ENCODE measurements at places on chromosomes 5 and 9. TPM values are rescaled to one million over a fixed set of nuclear protein-coding genes. Genes with fewer than 3 reads are reported as not detected.
A peak's percentile ranks its signal among the peaks of the same experiment; 100 is the strongest.

GRCh38 chr5:90792725-90793124 is 234.1 kb downstream of the ADGRV1 start:
- no peak for DNase-seq

GABRG2 gene
- total RNA-seq = 3.2 TPM

PCDHGA6 gene
- 5.4 TPM for total RNA-seq

DNA sequence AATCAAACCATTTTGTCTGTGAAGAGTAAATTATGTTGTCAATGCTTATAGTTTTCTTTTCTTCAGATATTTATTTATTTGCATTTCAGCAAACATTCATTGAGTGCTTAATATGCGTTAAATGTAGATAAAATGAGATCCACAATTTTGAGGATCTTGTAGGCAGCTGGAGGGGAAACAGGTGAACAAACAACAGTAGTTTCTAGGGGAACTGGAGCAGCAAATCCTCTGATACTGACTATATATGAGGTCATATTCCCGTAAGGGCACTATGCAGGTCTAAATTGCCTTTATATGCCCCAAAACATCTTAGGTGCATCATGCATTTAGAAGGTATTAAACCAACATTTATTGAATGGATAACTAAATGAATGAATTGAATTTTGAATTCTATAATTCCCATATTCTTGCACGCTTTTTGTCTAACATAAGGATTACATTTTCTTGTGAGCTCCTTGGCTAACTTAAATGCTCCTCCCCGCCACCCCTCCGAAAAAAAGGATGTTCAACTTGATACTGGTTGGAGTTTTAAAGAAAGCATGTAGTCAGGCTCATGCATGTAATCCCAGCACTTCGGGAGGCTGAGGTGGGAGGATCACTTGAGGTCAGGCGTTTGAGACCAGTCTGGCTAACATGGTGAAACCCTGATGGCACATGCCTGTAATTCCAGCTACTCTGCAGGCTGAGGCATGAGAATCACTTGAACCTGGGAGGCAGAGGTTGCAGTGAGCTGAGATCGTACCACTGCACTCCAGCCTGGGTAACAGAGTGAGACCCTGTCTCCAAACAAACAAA is 299.8 kb downstream of the TMEM38B start:
- DNase-seq = no peak

ADRB2 gene
- total RNA-seq = 3.5 TPM

SMIM15 gene
- 35.0 TPM for total RNA-seq

PCDHA13 gene
- 0.36 TPM for total RNA-seq

GRCh38 chr5:676699-677076 is 16.5 kb downstream of the TPPP start:
- DNase-seq = peak; percentile 39

TMEM8B gene
- total RNA-seq = 6.4 TPM

GRCh38 chr5:84130006-84130580 is 254.6 kb downstream of the EDIL3 start:
- no peak for DNase-seq

DNA sequence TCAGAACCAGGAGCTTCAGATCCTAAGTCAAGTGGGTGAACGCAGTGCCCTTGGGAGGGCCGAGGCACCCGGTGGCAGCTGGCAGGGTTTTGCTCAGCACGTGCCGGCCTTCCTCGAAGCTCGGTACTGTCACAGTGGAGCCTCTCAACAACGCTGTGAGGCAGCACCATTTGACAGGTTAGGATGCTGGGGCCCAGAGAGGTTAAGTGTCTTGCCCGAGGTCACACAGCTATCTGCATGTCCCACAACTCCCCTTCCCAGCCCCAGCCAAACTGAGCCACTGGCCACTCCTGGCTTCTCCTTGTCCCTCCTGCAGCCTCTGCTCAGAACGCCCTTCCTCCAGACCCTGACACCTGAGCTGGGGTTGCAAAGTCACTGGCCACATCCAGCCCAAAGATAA is 43.7 kb upstream of the RPL26L1 start:
- no peak for DNase-seq

DNA sequence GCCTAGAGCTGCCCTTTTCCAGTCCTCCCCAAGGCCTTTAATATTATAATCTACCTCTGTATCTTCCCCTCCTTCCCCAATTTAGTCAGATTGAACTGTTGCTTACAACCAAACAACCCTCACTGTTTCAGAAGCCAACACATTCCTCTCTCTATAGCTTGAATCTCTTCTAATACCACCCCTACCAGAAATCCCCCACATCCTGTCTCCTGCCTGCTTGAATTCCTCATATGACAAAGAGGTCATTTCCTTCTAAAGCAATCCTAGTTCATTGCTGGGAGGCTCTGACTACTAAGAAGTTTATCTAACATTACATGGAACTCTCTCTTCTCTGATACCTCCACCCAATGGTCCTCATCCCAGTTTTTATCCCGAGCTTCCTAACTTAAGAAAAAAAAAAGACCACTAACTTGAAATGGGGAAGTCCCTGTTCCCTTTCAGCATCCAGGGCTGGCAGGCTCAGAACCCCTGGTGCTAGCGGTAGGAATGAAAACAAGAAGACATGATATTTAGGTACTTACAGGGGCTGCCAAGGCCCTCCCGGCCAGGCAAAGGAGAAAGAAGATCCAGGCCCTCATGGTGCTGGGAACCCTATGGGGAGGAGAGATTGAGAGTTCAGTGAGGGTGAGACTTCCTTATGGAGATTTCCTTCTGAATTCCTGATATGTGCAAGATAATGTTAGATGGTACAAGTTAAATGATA is 11.0 kb downstream of the SPARC start:
- DNase-seq = peak; percentile 56

DNA sequence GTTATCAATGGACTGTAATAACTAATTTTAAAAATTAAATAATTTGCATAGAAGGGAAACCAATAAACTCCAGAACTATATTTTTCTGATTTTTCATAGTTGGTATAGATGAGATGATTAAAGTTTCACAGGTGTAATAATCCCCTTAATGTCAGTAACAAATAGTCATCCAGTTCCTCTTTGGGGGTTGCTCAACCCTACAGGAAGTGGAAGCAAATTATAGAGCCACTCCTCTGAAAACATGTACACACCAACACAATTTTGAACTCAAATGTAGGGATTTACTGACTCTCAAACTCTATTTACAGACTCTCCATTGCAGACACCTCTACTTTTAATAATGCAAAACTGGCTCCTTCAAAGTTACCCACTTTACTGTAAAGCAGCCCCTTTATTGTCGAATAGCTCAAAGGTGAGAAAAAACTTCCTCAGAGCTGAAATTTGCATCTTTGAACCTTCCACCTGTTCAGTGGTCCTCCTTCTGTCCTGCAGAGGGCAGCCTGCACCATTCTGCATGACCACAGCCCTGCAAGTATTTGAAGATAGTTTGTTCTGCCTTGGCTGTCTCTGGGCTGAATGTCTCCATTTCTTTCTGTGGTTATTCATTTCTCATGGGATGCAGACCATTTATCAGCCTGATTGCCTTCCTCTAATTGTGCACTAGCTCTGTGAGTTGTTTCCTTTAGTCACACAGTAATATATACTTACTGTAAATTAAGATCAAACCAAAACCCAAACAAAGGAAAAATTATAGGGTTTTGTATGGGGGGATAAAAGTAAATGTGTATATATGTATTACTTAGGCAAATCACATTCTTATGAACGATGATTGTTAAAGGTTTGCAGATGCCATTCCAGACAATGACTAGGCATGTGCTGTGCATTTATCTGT is 383.2 kb upstream of the SGCD start:
- no peak for DNase-seq

- DNase-seq = no peak
Measured at GRCh38 chr5:72472031-72472430, 35.2 kb downstream of the ZNF366 start.

- no peak for DNase-seq
Measured at GRCh38 chr9:135745686-135746324, 43.8 kb downstream of the KCNT1 start.

- DNase-seq = peak; percentile 90
Measured at GRCh38 chr5:67095346-67096171, 101.0 kb downstream of the CD180 start.

GRCh38 chr9:134923466-134923865 is 5.8 kb upstream of the FCN1 start:
- DNase-seq = no peak

- DNase-seq = no peak
Measured at GRCh38 chr5:32551194-32551593, 34.2 kb upstream of the SUB1 start.

GRCh38 chr5:32834251-32834650 is 123.1 kb downstream of the NPR3 start:
- no peak for DNase-seq

DNA sequence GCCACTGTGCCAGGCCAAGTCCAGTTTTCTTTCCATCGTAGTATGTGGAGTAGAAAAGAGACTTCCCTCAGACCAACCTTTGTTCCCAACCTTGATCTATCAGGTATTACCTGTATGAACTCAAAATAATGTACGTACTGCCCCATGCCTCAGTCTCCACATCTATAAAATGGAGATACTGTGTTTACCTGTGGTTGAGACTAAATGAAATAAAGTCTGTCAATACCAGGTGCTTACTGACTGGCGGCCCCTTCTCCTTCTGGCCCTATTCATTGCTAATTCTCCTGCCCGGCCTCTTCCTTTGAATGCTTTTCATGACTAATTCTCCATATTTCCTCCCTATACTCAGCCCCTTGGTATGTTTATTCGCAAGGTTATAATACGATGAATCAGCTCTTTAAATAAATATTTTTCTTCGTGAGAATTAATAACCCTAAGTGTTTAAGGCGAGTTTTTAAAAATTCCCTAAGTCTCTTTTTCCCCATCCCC is 89.6 kb upstream of the BASP1 start:
- no peak for DNase-seq

GRCh38 chr9:124185413-124185812 is 72.3 kb upstream of the NEK6 start:
- no peak for DNase-seq

GFPT2 gene
- total RNA-seq = 24.3 TPM

GRCh38 chr5:74639807-74640449 is 600 bp downstream of the ENC1 start:
- peak; percentile 72 for DNase-seq

DNA sequence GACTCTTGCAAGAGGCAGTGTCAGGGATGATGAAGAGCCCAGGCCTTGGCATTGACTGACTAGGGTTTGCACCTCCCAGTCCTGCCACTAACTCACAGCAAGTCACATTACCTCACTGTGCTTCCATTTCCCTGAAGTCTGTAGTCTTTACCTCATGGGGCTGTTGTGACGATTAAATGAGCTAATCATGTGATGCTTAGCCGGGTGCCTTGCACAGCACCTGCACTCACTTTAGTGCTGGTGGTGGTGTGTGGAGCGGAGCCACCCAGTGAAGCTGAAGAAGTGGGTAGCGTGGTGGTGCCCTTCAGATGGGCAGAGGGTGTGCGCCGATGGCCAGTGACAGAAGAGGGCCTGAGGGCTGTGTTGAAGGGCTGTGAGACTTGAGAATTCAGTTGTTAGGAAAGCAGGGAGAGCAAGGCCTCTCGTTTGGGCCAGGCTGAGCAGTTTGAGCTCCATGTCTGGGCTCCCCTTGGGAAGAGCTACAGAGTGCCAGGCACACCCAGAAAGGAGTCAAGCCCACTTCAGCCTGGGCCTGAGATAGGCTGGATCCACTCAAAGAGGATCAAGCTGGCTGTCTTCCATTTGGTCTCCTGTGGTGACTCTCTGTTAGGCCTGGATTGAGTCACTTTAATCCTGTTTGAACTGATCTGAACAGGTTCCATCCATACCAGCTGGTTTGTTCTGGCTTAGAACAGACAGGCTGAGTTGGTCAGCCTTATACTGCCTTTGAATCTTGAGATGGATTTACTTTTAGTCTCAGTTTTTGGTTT is 42.5 kb downstream of the RALGPS1 start:
- no peak for DNase-seq

PCDHGC5 gene
- total RNA-seq = 5.6 TPM

GRCh38 chr5:131973089-131973712 is 27.7 kb upstream of the MEIKIN start:
- no peak for DNase-seq

ARSI gene
- total RNA-seq = 3.3 TPM

PURA gene
- total RNA-seq = 36.4 TPM

EEIG1 gene
- 32.7 TPM for total RNA-seq

- peak; percentile 62 for DNase-seq
Measured at GRCh38 chr9:5112109-5112592, 73.3 kb downstream of the INSL6 start.

DNA sequence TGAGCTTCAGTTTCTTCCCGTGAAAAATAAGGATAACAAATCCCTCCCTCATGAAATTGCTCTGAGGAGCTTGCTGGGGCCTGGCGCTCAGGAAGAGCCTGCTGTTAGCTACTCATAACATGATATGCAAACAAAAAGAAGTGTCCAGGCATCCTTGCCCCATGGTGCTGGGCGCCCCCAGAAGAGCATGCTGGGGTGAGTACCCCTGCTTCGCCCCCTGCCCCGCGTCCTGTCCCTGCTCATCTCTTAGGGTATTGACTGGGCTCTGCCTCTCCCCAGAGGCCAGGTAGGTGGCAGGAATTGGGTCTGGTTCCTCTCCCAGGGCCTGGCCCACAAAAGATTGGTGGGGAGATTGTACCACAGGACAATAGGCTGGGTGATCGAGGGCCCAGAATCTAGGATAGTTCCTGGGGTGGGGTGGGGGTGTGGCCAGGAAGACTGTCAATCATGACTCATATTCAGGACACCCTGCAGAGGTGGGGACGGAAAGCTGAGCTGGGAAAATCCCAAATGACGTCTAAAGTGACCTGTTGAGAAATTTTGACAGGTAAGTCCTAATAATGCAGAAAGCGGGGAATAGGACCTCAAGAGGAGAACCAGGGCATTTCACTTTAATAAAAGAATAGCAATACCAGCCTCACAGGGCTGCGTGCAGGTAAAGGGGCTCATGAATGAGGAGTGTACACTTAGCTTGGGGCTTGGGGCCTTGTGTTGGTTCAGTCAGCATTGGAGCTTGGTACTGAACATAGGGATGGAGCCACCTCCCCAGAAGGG is 8.9 kb downstream of the PITX1 start:
- no peak for DNase-seq

GRCh38 chr5:145834554-145834916 is 607 bp downstream of the PRELID2 start:
- DNase-seq = no peak

DNA sequence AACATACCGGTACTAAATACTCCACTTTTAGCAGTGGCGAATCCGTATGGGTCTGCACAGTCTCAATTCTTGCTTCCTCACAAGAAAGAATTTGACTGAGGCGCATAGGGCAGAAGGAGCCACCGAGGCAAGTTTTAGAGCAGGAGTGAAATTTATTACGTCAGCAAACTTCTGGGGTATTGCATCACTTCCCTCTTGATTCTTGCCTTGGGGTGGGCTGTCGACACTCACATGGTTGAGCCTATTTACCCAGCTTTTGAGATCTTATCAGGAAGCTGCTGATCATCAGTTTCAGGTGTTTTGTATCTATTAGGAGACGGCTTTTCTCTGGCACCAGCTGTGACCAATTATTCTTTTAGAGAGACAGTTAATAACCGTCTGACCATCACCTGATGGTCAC is 111.5 kb upstream of the CCNH start:
- DNase-seq = no peak
